Activated effector memory CD4-positive, alpha-beta T cell treated with Interleukin-2 at 50 U/mL for 16 hours (primary cell): ENCODE measurements at places on chromosomes 4 and X.

GRCh38 chr4:6128221-6128850 is 72.0 kb downstream of the JAKMIP1 start:
- no peak for DNase-seq

GRCh38 chrX:13545726-13546125 is 23.7 kb upstream of the EGFL6 start:
- DNase-seq = no peak

GRCh38 chr4:110248100-110248499 is 49.7 kb upstream of the ELOVL6 start:
- DNase-seq = no peak

DNA sequence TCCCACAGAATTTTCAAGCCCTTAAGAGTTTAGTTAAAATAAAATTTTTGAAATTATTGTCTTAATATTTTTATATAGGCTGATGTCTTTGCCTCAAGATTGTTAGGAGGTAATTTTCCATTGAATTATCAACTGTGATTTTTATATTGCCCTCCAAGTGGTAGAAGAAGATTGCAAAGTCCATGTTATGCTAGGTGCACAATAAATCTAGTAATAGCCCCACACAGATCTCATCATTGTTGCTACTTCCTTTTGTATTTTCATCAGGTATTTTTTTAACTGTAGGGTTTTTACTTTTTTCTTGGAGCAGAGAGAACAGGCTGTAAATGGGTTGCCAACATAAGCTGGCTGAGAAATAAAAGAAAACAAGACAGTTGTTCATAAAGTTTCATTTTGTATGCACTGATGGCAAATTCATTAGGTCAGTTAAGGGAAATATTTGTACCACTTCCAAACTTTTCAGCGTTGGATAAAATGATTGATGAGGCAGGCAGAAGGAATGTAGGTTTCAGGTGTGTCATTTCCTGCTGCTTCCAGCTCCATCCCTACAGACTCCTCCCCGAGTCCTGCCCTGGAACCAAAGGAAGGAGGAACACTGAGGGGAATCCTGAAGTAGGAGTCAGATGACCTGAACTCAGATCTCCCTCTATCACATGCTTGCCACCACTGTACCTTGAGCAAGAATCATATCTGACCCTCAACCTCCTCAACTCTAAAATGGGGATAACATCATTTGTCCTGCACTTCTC is 105.5 kb downstream of the PRRG1 start:
- DNase-seq = no peak

DNA sequence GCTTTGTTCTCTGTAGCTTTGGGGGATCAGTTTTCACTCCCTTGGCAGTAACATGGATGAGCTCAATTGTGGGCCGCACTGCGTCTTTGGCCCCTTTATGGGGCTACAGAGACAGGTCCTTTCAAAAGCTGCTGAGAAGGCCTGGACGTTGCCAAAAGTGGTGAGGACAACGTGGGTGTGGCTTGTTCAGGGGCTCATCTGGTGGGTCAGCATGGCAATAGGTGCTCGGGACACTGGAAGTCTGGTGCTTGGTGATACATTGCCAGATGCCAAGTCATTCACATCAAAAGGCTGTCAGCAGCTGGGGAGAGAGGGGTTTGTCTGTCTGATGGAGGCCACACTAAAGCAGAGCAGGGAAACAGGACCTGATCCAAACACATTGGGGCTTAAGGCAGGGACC is 149.8 kb upstream of the EOLA2 start:
- DNase-seq = no peak
